Stimulated activated CD4-positive, alpha-beta T cell treated with anti-CD3 and anti-CD28 coated beads, Interleukin-2, amount 100 ng/mL, for 4 hours (primary cell): ENCODE measurements at places on chromosomes 4 and X.
A peak's percentile ranks its signal among the peaks of the same experiment; 100 is the strongest.

GRCh38 chrX:50098241-50098640, 102.6 kb downstream of the AKAP4 start:
- no peak for DNase-seq

- no peak for DNase-seq
Observed at GRCh38 chr4:159195361-159195769, 92.5 kb downstream of the RAPGEF2 start.

GRCh38 chrX:126376465-126376864, 176.1 kb downstream of the DCAF12L1 start:
- DNase-seq = no peak

- no peak for DNase-seq
Observed at GRCh38 chrX:38805432-38806389, 4.5 kb downstream of the MID1IP1 start.

DNA sequence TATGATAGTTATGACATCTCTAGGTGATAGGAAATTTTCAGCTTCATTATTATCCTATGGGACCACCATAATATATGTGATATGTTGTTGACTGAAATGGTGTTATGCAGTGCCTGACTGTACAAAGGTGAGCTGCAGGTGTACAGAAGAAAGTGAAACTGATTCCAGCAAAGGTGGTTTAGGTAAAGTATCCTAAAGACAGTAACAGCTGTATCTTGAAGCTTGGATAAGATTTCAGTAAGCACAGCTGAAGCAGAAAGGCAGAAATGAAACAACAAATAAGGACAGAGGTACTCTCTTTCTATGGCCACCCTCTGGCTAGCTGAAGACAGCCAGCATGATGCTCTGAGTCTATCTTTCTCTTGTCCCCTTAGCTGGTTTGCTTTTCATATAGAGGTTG, 30.0 kb upstream of the PGK1 start:
- DNase-seq = no peak

GRCh38 chrX:44908153-44908552, 35.2 kb downstream of the KDM6A start:
- no peak for DNase-seq

GRCh38 chrX:16783452-16783851, 2.8 kb upstream of the TXLNG start:
- no peak for DNase-seq

DNA sequence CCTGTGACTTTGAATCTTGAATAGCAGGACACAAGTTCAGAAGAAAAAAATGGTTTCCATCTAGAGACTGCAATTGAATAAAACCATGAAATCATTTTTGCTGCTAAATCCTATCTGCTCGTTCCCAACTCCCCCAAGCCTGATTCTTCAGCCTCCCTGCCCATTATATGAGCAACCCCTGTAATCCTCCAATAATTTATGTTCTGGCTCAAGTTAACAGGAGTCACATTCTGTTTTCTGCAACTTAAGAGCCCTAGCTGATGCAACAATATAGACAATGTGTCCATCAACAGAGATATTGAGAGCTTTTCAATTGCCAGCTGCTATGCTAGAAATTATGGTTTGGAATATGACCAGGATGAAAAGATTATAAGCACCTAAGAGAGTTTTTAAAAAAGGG, 84.1 kb downstream of the LDB2 start:
- no peak for DNase-seq

DNA sequence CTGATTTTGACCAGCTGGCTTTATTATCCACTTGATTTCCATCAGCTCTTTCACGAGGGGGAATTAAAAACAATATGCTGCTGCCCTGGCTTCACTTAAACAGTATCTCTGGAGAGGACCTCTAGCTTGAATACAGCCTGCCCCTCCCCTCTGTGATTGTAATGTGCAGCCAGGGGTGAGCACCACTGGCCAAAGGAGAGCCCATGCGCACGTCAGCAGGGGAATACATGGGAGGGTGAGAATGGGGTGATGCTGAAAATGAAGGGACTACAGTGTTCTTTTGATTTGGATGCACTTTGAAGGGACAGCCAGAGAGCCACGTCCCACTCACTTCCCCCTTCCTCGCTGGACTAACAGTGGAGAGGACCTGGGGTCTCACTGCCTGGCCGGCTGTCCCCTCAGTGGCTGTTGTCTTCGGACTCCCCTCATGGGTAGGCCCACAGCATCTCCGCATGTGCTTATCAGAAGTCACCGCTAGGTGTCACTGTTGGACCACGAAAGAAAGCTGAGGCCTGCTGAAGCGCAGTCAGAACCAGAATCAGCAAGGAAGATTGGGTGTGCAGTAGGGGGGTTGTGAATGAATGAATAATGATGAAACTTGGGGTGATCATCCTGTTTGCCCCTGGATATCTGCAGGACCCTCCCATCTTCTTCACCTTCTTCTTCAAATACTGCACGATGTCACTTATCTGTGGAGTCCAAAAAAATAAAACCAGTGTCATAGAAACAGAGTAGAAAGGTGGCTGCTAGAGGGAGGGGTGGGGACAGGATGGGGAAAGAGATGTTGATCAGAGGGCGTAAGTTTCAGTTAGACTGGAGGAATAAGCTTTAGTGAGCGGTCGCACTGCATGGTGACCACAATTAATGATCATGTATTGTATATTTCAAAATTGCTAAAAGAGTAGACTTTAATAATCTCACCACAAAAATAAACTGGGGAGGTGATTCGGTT, 32.8 kb downstream of the CLCN4 start:
- peak; percentile 45 for DNase-seq

GRCh38 chr4:144509088-144510015, 136.6 kb upstream of the HHIP start:
- DNase-seq = no peak

GRCh38 chrX:118519411-118520215, 24.0 kb downstream of the DOCK11 start:
- no peak for DNase-seq
